ENCODE measurements at places on chromosomes 4 and X.
A peak's percentile ranks its signal among the peaks of the same experiment; 100 is the strongest.

- peak; percentile 17 for DNase-seq
These were observed 29.9 kb upstream of the SOWAHD start for GRCh38 chrX:119728487-119728886.

DNA sequence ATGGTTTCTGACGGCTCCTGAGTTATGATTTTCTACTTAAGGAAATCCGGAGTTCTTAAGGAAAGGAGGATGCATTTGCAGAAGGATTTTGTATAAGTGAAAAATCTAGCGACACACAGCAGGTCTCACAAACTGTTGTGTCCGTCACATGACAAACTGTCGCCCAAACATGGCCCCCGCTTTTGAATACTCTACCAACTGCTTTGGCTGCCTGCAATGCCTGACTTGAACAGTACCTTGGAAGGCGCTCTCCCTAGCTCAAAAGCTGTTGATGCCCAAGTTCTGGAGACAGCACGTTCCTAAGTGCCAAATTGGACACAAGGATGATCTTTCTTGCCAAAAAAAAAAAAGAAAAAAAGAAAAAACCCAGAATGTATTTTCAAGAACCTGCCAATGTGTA lies 103.2 kb downstream of the ENPP6 start:
- DNase-seq, result no peak

- DNase-seq, result no peak
These were observed 69.9 kb upstream of the FBXW7 start for GRCh38 chr4:152605641-152606335.

DNA sequence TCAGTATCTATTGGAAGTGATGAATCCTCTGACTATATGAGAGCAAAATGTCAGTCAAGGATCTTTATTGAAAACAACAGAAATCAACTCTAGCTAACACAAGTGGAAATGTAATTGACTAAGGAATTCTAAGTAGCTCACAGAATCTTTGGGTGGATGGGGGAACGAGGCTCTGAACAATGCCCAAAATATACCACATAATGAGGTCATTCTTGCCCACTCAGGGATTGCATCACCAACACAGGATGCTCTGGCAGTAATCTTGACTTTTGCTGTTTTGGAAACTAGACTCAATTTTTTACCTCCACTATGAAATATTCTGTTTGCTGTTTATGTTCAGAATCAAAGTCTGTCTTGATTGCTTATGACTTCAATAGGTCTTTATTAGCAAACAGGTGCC lies 127.4 kb upstream of the UNC5C start:
- DNase-seq, result no peak

DNA sequence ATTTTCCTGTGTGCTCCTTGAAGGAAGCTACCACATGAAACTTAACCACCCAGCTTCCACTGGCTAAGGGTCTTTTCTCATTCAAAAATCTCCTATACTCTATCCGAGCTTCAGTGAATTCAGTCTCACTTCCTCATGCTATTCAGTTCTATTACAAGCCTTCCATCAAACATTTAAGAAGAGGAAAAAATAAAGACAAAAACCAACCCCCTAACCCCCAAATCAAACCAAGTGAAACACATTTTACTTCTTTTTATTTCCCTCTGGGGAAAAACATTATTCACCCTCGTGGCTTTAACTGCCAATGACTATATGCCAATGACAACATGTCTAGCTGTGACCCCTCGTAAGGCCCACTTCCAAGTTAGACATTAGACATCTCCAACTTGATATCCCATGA lies 16.2 kb upstream of the WDR19 start:
- peak; percentile 83 for DNase-seq

- DNase-seq, result no peak
These were observed 15.8 kb downstream of the DHRSX start for GRCh38 chrX:2484721-2485648.

DNA sequence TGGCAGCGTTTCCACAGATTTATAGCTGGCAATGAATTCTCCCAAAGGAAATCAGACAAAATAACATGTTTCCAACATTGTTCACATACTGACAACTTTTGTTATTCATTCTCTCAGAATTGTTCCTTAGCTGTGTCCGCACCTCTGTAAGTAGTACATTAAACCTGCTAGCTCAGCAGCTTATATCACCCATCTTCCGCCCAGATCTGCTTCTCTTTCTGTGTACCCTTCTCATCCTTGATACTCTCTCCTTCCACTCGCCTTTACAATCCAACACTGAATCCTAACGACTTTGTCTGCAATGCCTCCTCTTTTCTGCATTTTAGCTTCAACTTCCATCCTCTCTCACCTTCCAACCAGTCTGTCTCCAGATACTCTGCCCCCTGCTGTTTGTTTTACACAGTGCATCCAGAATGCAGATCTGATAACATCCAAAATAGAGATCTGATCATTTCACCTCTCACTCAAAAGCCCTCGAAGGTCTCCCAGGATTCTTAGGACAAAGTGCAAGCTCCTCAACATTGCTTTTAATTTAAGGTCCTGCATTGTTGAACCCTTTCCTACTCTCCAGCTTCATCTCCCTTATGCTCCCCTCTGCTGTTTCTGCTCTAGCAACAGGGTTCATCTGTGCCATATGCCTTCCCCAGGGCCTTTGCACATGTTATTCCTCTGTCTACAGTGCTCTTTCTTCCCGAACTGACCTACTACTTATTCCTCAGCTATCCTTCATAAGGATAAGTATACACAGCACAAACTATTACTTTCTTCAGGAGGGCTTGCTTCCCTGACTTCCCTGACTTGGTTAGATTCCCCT lies 67.3 kb upstream of the VBP1 start:
- peak; percentile 53 for DNase-seq

DNA sequence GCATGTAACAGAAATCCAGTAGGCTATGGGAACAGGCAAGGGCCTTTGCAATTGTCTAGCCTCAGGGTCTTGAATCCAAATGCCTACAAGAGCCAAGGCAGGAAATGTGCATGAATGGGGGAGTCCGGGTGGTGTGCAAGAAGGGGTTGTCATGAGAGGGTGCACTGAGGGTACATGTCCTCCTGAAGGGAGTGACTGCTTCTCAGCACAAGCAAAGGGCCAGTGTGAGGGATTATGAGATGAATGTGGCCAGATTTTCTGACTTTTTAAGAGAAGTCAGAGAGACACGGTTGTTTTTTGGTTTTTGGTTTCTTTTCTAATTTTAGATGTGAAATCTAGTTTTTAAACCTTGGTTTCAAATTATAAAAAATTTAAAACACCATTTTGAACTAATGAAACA lies 76.5 kb upstream of the LSM6 start:
- DNase-seq, result no peak

DNA sequence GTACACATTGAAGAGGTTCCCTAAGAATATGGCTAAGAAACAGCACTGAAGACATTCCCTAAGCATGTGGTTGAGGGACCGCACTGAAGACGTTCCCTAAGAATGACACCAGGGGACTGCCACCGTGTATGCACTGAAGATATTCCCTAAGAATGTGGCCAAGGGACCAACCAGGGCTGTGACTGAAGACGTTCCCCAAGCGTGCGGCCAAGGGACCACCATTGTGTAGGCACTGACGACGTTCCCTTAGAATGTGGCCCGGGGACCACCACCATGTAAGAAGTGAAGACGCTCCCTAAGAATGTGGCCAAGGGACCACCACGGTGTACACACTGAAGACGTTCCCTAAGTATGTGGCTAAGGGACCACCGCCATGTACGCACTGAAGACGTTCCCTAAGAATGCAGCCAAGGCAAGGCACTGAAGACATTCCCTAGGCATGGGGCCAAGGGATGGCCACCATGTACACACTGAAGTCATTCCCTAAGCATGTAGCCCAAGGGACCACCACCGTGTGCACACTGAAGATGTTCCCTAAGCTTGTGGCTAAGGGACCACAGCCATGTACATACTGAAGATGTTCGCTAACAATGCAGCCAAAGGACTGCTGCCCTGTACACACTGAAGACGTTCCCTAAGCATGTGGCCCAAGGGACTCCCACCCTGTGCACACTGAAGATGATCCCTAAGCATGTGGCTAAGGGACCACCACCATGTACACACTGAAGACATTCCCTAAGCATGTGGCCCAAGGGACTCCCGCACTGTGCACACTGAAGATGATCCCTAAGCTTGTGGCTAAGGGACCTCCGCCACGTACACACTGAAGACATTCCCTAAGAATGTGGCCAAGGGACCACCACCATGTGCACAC lies 22.0 kb downstream of the DHRSX start:
- DNase-seq, result no peak

- peak; percentile 5 for DNase-seq
These were observed 8.8 kb downstream of the ENPEP start for GRCh38 chr4:110484767-110485166.

DNA sequence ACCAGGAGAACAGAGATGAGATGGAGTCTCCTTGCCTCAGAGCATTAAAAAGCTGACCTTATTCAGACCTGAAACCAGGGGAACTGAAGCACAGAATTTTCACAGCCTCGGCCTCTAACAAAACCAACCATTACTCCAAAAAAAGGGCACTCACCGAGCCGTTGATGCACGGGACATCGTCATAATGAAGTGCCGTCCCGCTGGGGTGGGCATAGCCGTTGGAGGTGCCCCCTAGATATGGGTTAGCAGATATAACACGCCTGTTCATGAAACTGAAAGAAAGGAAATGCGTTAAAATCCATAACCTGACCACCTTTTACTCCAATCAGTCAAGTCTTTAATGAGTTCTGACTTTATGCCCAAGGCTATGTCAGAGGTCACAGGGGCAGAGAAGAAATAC lies 153.6 kb downstream of the AFAP1 start:
- no peak for DNase-seq

DNA sequence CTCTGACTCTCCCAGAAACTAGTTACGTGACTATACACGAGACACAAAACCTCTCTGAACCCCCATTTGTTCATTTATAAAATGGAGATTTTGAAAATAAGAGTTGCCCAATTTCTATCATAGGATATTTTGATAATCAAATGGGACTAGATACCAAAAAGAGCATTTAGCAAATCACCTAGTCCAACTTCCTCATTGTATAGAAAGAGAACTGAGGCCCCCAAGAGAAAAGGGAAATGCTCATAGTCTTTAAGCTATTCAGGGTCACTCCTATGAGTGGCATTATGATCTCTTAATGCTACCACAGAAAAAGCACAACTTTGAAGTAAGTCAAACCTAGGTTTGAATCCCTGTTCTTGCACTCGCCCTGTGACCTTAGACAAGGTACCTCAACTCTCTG lies 62.7 kb downstream of the BMP15 start:
- DNase-seq, result no peak

GRCh38 chr4:158782551-158783360 lies 13.9 kb downstream of the FNIP2 start:
- DNase-seq, result no peak

DNA sequence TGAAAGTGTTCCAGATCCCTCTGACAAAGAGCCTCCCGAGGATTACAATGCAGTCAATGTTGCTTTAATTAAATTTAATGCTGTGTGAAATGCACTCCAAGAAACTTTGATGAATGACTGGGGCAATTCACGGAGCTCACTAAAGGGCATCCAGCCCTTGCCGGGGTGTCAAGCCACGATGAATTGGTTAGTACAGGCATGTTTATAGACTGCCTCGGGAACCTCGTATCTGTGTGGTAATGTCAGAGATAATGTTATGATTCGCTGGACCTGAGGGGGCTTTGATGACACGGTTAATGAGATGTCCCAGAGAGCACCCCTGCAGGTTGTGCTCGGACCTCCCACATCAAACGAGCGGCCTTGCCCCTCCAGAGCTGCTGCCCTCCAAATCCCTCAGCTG lies 428.8 kb downstream of the NKX6-1 start:
- no peak for DNase-seq

- no peak for DNase-seq
These were observed 110.4 kb upstream of the TBC1D9 start for GRCh38 chr4:140866492-140867005.

GRCh38 chrX:121504153-121504552 lies 456.7 kb downstream of the GLUD2 start:
- no peak for DNase-seq

DNA sequence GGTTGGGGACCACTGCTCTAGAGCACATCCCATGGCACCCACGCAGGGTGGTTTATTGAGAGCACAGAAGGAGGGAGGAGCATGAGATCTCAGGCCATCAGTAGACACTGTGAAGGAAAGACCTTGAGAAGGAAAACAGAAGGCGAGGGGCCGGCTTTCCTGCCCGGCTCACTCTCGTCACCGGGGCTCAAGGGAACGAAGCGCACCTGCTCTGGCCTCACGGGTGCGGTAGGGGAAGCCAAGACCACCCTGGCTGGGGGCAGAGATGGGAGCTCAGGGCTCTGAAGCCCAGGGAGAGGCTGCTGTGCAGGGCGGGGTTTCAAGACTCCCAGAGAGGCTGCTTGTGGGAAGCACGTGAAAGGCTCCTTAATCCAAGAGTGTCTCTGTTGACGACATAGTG lies 105.9 kb downstream of the TNIP2 start:
- DNase-seq, result no peak

GRCh38 chr4:152185786-152186550 lies 349.9 kb downstream of the FBXW7 start:
- no peak for DNase-seq

- no peak for DNase-seq
These were observed 82.4 kb upstream of the ADGRG2 start for GRCh38 chrX:19204636-19205035.

- DNase-seq, result no peak
These were observed 237.3 kb downstream of the AR start for GRCh38 chrX:67781132-67781531.

GRCh38 chr4:3783693-3784306 lies 17.6 kb downstream of the ADRA2C start:
- no peak for DNase-seq

GRCh38 chr4:159002950-159003349 lies 99.9 kb upstream of the RAPGEF2 start:
- DNase-seq, result no peak

- no peak for DNase-seq
These were observed 202.6 kb downstream of the RBM46 start for GRCh38 chr4:154983714-154984113.

DNA sequence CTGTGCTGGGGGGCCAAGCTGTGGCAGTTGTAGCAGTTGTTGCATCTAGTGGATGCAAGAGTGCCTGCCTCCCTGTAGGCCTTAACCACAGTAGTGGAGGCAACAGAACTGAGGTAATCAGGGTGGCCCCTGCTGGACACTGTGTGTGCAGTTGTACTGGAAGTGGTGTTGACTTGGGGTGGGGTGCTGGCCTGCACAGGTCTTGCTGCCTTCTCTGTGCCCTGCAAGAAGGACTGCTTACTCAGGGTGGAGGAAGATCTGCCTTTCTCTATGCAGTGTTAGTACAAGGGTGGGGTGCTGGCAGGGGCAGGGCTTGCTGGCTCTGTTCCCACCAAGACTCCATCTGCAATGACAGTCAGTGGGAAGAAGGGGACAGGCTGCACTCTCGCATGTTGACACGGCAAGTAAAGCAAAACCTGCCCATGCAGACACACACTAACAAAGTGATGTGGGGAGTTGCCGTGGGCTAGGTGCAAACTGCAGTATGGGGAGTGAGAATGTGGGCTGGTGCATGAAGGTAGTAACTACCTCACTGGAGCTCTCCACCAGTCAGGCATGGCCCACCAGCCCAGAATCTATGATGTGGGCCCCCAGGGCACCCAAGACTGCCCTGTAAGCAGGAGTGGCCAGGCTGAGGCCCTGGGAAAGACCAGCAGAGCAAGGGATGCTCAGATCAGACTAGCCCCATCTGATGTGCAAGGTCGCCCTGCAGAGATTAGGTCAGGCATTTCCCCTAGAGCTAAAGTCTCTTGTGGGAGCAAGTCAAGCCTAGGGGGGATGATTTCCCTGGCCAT lies 594.9 kb downstream of the TECRL start:
- DNase-seq, result no peak

GRCh38 chrX:39811376-39811775 lies 286.4 kb downstream of the BCOR start:
- DNase-seq, result no peak

- peak; percentile 1 for DNase-seq
These were observed 135.5 kb downstream of the TMEM47 start for GRCh38 chrX:34521563-34521962.
